ENCODE measurements at places on chromosomes 12 and 14. TPM values are rescaled to one million over a fixed set of nuclear protein-coding genes. Genes with fewer than 3 reads are reported as not detected.

MRPL52 gene
- 136 TPM for total RNA-seq

KRT85 gene
- not detected for total RNA-seq

MMP17 gene
- total RNA-seq: 0.64 TPM

SLCO1B1 gene
- total RNA-seq: not detected

C12orf76 gene
- 25.1 TPM for total RNA-seq

KRT81 gene
- not detected for total RNA-seq

LRP6 gene
- total RNA-seq: 2.2 TPM

NGB gene
- total RNA-seq: not detected

LTBR gene
- 0.20 TPM for total RNA-seq

POTEG gene
- not detected for total RNA-seq

KIF5A gene
- 2.2 TPM for total RNA-seq

KRT83 gene
- total RNA-seq: not detected

MIP gene
- total RNA-seq: not detected

FGD6 gene
- total RNA-seq: 1.0 TPM

OTUB2 gene
- total RNA-seq: 3.3 TPM

CD63 gene
- total RNA-seq: 172 TPM

DCN gene
- total RNA-seq: not detected

ARHGEF40 gene
- total RNA-seq: not detected

RNASE2 gene
- total RNA-seq: not detected

SMCO2 gene
- total RNA-seq: 1.4 TPM

IL22 gene
- 4.1 TPM for total RNA-seq

LETMD1 gene
- total RNA-seq: 78.5 TPM

ABCC9 gene
- total RNA-seq: not detected

MYH7 gene
- 0.17 TPM for total RNA-seq

STXBP6 gene
- total RNA-seq: not detected

KLRC2 gene
- not detected for total RNA-seq

P2RX2 gene
- not detected for total RNA-seq

ACRBP gene
- 1.5 TPM for total RNA-seq

LRTM2 gene
- total RNA-seq: not detected

GLIPR1L1 gene
- not detected for total RNA-seq

GALC gene
- 15.2 TPM for total RNA-seq

RNU4-1 gene
- total RNA-seq: 2,820 TPM

SHMT2 gene
- total RNA-seq: 166 TPM

NDUFA12 gene
- 130 TPM for total RNA-seq
